Pancreas (tissue), 10 donors: ENCODE measurements at places on chromosomes 11 and 22. TPM values are rescaled to one million over a fixed set of nuclear protein-coding genes. Genes with fewer than 3 reads are reported as not detected.

- no peak for DNase-seq
These were observed 31.3 kb upstream of the LRRC55 start for GRCh38 chr11:57150454-57150917.

DNA sequence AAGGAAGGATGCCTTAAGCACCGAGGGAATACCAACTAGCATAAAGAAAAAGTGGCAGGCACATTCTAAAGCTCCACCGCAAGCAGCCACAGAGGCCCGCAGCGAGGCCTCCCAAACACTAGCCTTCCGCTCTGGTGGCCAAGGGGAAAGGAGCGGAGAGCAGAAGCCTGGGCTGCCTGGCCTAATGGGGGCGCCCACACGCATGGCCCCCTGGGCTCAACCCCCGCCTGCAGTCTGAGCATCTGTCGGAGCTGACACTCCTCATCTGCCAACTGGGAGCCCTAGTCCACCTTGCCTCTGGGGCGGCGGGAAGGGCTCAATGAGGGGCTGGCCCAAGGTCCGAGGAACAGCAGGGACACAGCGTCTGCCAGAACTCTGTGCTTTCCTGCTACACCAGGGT, 50.1 kb upstream of the WNT11 start:
- DNase-seq = no peak

GRCh38 chr11:85945296-85945695, 90.1 kb downstream of the CCDC83 start:
- no peak for DNase-seq

GRCh38 chr22:19962246-19962908, 20.8 kb upstream of the TXNRD2 start:
- DNase-seq = peak; percentile 83

DNA sequence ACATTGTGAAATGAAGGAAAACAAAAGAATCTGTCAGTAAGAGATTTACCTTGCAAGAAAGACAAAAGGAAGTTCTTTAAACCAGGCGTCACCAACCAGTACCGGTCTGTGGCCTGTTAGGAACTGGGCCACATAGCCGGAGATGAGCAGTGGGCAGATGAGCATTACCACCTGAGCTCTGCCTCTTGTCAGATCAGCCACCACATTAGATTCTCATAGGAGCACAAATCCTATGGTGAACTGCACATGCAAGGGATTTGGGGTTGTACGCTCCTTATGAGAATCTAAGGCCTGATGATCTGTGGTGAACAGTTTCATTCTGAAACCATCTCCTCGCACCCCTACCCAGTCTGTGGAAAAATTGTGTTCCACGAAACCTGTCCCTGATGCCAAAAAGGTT, 108.2 kb downstream of the CYP2R1 start:
- no peak for DNase-seq

- no peak for DNase-seq
These were observed 84.5 kb downstream of the JRKL start for GRCh38 chr11:96474263-96474662.

DNA sequence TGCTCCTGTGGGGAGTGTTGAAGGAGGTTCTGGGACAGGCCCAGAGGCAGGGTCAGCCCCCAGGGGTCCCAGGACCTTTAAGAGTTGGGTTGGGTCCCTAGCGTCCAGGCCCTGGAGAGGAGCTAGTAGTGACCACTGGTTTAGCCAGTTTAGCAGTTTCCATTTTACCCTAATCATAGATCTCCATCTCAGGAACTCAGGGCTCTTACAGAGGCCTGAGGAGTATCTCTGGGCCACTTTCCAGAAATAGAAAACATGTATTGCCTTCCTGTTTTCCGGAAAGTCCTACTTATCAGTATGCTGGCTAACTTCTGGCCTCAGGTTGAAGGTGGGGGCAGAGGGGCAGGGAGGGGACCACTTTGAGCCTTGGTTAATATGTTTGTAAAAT, 13.5 kb downstream of the NCF4 start:
- no peak for DNase-seq

GRCh38 chr22:27886843-27887151, 32.3 kb downstream of the PITPNB start:
- DNase-seq = no peak

- DNase-seq = no peak
These were observed 34.3 kb upstream of the SHISAL1 start for GRCh38 chr22:44347080-44347479.

DNA sequence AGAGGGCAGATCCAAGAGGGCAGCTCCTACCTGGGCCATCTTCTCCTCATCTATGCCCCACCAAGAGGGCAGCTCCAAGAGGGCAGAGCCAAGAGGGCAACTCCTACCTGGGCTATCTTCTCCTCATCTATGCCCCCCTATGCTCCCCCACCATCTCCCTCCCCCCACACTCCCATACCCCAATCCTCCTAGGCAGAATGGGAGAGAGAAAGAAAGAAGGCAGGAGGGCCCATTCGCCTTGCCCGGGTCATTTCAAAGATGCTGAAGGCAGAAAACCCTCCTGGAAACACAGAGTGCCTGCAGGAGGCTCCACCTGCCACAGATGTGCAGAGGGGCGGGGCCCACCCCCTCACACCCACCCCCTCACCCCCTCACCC, 78.5 kb downstream of the BUD13 start:
- peak; percentile 20 for DNase-seq

DNA sequence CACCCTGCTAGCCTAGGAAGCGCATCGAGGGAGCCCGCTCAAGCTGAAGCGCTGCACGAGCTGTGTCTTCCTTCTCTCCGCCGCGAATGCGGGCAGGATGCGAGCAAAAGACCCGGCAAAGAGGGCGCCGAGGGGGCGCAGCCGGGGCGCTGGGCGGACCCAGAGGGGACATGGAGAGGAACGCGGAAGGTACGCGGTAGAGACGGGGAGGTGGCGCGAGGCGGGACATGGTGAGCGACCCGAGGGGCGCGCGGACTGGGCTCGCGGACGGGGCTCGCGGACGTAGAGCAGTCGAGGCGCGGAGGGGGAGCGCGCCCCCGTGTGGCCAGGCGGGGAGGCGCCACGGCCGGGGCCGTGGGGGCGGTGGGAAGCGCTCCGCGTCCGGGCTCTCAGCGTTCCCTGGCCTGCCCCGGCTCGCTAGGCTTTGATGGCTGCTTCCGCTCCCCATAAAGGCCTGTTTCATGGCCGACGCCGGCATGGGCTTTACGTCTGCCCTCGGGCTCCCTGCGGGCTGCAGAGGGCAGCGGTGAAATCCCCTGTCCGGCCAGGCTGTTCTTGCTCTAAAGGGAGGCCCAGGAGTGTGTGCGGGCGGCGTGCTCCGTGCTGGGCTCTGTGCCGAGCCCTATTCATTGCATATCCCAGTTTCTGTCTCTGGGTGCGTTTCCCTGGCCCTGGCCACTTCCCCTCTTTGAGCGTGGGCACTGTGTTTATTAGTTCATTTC, 31.2 kb upstream of the TRIM29 start:
- DNase-seq = peak; percentile 95

DNA sequence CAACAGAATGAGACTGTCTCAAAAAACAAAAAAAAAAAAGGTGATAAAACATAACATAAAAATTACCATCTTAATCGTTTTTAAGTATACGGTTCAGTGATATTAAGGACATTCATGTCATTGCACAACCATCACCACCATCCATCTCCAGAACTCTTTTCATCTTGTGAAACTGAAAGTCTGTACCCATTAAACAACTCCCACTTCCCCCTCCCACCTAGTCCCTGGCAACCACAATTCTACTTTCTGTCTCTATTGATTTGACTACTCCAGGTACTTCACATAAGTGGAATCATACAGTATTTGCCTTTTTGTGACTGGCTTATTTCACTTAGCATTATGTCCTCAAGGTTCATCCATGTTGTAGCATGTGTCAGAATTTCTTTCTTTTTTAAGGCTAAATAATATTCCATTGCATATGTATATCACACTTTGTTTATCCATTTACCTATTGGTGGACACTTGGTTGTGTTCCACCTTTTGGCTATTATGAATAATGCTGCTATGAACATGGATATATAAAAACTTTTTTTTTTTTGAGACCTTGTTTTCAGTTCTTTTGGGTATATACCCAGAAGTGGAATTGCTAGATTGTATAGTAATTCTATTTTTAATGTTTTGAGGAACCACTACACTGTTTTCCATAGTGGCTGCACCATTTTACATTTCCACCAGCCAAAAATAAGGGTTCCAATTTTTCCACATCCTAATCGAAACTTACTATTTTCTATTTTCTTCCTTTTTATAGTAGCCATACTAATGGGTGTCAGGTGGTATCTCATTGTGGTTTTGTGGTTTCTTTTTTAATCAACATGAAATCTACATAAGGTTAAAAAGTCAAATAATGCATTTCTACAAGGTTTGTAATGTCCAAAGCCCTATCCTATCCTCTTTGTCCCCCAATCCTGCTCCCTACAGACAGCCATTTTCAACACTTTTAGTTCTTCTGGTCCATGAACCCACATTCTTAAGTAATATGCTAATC, 23.4 kb upstream of the PIK3C2A start:
- DNase-seq = no peak

DNA sequence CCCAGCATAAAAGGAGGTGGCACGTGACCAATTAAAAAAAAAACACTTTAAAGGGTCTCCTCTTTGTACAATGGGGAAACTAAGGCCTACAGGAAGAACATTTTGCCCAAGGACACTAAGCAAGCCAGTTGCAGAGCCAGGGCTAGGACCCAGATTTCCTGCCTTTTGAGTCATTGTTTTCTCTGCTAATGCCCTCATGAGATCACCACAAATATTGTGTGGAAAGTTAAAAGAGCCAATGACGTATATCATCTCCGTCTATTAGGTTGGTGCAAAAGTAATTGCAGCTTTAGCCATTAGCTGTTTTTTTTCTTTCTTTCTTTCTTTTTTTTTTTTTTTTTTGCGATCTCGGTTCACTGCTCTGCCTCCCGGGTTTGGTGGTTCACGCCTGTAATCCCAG, 24.1 kb upstream of the LRRC32 start:
- no peak for DNase-seq

GRCh38 chr11:73218106-73218829, at the start of gene P2RY2:
Gene P2RY2, plus strand, starts transcription at chr11:73218281. Its CDS starts 15,879 bp downstream, at chr11:73234160.
- DNase-seq = peak; percentile 72

DNA sequence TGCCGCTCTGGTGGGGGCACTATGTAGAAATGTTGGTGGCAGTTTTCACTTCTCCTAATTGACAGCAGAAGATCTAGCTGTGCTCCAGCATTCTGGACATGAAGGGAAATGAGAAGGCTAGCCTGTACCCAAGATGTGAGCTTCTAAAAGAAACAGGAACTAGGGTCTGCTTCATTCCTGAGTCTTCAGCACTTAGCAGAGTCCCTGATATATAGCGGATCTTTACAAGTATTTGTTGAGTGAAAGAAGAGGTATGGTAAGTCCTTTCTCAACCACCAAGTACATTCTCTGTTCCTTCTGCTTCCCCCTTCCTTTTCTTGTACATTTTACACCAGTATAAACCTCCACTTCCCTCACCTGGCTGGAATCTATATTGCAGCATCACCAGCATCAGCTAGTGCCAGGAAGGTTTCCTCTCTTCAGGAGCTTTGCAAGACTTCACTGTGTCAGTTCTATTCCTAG, 408.3 kb upstream of the CADM1 start:
- no peak for DNase-seq

DNA sequence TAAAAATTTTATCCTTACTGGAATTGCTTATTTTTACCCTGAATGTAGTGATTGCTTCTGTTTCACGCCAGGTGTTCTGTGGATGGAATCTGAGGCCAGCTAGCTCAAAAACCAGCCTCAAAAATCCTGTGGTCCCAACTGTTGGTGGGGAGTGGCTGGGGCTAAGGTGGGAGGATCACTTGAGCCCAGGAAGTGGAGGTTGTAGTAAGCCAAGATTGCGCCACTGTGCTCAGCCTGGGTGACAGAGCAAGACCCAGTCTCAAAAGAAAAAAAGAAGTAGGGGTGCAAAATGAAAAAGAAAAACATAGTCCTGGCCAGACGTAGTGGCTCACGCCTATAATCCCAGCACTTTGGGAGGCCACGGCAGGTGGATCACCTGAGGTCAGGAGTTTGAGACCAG, 27.0 kb upstream of the SLC5A1 start:
- no peak for DNase-seq

DNA sequence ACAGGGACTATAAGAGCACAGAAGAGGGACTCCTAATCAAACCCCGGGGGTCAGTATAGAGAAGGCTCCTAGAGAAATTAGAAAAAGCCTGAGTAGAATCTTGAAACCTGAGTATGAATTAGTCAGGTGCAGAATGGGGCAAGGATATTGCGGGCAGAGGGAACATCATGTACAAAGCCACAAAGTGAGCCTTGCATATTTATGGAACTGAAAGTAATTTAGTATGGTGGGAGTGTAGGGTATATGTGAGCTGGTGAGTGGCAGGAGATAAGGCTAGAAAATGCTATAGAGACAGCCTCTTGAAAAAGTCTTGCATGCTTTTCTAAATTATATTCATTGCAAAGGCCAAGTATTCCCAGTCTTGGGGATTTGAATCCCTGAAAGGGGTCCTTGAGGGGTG, 93.7 kb downstream of the STIM1 start:
- DNase-seq = no peak

GRCh38 chr11:78622666-78623065, 48.0 kb upstream of the NARS2 start:
- no peak for DNase-seq

DNA sequence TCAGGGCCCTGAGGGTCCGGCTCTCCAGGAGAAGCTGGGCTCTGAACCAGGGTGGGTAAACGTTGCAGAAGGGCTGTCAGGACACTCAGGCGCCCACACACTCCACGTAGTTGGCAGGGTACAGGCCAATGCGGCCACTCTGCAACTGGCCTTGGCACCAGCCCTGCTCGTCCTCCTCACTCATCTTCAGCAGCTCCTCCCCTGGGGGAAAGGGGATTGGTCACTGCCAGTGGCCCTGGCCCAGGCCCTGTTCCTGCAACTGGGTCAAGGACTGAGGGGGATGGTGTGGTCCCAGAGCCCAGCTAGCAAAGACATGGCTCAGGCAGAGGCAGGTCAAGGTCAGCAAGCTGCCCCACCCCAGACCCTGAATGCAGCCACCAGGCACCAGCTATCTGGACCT, 1.2 kb upstream of the ARFGAP2 start:
- no peak for DNase-seq

- DNase-seq = no peak
These were observed 165.4 kb downstream of the GRIK4 start for GRCh38 chr11:120676991-120677390.

The TBX1 gene
- total RNA-seq = 0.72 TPM

The B4GAT1 gene
- total RNA-seq = 11.2 TPM

The CARNS1 gene
- 0.39 TPM for total RNA-seq

The GVQW3 gene
- total RNA-seq = 5.0 TPM
